AG09319 (cell line): ENCODE measurements at places on chromosomes 12 and 14.

DNA sequence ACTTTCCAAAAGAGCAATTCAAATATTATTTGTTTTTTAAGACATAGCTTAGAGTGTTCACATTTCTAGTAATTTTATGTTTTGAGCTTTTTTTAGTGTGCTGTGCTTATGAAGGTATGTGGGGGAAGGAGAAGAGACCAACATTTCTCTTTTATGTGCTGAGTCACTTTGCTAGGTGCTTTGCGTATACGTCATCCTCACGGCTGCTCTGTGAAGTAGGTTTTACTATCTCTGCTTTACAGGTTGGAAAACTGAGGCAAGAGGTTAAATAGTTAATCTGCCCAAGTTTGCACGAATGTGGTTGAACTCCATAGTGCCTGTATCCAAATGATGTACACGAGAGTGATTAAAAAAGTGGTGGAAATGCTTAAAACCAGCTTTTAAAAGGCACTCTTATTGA lies 75.9 kb downstream of the AEBP2 start:
- no peak for DNase-seq

DNA sequence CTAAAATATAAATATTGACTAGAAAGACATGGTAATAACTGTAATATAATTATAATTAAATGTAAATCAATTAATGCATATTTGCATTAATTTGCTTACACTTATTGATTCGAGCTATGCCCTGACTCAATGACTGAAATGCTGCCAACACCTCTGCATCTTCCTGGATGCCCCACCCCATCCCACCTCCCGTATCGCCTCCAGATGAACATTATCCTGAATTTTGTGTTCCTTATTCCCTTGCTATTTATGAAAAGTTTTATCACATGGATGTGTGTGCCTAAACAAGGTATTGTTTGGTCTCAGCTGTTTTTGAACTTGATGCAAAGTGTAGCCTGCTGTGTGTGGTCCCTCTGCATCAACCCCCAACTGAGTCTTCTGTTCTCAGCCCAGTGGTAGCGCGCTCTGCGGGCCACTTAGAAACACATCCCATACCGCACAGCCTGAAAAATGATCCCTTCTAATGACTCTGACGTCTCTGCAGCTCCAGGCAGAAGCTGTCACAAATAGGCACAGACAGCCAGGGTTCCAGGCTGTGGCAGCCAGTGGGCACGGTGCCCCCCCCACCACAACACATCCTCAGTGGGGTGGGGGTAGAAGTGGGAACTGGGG lies 96.5 kb downstream of the PRMT8 start:
- DNase-seq: no peak

DNA sequence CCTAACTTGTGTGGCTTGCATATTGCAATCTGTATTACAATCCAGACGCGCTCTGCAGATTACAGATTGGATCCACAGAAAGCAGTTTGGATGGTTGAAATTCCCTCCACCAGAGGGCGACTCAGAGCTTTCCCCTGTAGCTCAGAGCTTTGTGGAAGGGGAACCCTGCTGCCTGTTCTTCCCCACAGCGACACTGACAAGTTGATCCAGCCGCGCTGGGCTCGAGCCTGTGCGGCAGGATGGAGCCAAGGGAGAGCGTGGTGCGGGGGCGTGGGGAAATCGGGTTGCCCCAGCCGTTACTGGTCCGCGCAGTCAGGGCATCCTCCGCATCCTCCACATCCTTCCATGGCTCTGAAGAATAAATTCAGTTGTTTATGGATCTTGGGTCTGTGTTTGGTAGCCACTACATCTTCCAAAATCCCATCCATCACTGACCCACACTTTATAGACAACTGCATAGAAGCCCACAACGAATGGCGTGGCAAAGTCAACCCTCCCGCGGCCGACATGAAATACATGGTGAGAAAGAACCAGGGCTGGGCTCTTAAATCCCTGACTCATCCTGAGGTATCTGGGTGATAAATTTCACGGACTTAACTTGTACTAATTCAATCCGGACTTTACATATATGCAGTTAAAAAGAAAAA lies at the start of gene GLIPR1L1:
TSS of gene GLIPR1L1 (plus strand) at position 287 of the 647 bp plus-strand sequence. CDS start at position 346, 59 bp downstream.
- peak; percentile 73 for DNase-seq

DNA sequence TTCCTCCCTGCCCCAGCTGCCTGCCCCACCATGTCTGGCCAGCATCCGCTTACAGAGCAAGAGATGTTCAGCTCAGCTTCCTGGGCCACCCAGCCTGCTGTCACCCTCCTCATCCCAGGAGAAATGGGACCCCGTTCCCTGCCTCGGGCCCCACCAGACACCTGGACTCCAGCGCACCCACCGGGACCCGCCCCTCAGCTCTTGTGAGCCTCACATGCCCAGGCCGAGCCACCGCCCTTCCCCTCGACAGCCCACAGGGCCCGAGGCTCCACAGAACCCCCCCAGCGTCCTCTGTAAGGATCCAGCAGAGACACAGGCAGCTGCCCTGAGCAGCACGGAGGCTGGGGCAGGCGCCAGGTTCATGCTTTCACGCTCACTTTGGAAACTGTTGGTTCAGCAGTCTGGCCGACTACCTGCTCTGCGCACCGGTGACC lies 18.4 kb upstream of the C14orf180 start:
- DNase-seq: no peak

DNA sequence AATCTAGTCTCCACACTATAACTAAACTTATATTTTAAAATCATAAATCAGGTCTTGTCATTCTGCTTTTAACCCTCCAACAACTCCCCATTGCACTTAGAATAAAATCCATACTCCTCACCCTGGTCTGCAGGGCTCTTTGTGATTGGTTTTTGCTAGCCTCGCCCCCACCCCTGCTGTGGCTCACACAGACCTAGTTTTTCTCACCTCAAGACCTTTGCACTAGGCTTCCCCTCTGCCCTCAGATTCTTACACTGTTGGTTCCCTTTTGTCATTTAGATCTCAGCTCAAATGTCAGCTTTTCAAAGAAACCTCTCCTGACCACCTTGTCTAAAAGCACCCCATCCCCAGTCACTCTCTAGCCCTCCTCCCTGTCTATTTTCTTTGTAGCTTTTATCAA lies 10.7 kb upstream of the LHX5 start:
- DNase-seq: no peak

- DNase-seq: no peak
Observed at GRCh38 chr12:90939382-90939781, 15.6 kb downstream of the CCER1 start.

DNA sequence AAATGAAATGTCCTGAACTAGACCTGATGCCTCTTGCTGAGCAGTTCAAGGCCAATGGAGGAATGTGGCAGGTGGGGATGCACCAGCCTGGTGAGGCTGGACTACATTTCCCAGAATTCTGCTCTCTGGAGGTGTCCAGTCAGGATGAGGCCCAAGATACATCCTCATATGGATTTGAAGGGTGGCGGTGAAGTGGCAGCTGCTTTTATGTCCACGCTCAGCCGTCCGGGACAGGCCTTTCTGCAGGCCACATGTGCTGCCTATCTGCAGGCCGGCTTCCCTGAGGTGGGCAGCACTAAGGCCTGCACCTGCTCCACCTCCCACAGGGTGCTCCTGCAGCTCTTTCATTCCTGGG lies 230.2 kb downstream of the BCL11B start:
- no peak for DNase-seq

GRCh38 chr12:103020839-103021238 lies 63.4 kb downstream of the ASCL1 start:
- DNase-seq: no peak

- DNase-seq: no peak
Observed at GRCh38 chr12:132606466-132606865, 3.9 kb downstream of the LRCOL1 start.

DNA sequence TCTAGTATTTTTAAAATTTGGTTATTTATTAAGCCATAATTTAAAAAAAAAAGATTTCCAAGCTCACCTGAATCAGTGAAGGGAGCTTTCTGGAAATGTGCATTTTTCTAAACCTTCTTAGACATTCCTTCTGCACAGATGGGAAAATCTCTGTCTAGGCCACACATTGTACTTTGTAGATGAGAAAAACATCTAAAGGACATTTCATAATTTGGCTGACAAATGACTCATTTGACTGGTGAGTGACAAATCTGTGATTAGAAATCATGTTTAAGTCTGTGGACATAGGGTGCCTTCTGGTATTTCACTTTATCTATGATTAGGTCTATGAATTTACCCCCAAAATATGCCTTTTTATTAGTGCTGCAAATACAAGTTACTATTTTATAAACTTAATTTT lies 1044.9 kb upstream of the FLRT2 start:
- no peak for DNase-seq

DNA sequence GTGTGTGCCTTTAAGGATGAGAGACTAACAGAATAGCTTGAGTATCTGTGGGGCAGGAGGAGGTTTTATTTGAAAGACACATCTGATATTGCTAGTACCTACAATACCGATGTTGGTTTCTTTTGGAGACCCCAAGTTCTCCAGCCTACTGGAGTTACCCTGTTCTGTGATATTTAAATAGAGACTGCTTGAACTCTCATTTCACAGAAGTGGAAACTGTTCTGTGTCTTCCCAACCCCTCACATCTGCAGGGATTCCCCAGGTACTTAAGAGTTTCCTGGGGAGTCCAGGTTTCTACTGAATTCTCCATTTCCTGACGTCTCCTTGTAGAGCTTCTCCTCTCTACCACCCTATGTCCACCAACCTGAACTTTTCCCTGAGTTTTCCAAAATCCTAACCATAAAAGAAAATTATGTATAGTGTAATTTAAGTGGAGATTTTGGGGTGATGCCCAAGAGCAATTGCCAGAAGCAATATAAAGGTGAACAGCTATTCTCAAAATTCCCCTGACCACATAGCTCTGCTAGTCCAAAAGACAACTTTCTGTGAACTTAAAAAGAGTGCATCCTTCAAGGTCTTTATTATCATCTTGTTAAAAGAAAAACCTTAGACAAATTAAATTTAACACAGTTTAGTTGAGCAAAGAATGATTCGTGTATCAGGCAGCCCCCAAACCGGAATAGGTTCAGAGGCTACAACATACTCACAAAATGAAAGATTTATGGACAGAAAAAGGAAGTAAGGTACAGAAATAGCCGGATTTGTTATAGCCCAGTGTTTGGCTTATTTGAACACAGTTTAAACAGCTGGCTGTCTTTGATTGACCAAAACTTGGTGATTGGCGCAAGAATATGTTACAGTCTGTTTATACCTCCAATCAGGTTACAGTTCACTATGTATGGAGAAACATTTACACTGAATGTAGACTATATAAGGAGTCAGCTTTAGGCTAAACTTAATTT lies 373.4 kb downstream of the NUAK1 start:
- DNase-seq: no peak

DNA sequence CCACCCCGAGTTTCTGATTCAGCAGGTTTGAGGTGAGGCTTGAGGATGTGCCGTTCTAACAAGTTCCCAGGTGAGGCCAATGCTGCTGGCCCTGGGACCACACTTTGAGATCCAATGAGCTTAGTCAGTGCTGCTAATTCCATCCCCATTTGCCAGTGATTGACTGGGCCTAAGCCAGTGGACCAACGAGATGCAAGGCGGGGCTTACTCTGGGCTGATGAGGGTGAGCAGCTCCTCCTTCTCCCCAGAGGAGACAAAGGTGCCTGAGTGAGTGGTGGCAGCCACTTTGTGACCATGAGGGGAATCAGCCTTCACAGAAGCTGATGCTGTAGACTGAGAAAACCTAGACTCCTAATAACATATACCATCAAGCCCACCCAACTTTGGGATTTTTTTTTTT lies 23.1 kb upstream of the HNF1A start:
- no peak for DNase-seq

DNA sequence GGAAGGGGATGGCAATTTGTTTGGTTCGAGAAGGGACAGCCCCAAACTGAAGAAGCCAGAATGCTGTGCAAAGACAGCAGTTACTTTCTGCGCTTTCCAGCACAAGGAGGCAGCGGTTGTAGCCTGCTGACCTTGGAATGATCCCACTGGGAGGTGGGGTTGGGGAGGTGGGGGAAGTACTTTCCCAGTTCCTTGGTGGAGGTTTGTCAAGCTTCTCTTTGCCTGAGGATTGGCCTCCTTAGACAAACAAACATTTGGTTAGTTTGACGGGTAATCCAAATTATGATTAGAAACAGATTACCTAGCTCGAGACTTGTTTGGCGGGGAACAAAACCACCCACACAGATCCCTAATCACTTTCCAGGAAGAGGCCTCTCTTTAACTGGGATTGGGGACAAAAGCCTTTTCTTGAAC lies 79.1 kb upstream of the EGLN3 start:
- peak; percentile 84 for DNase-seq

GRCh38 chr14:84988357-84988756 lies 541.6 kb upstream of the FLRT2 start:
- DNase-seq: no peak

GRCh38 chr14:85565862-85566296 lies 35.9 kb downstream of the FLRT2 start:
- DNase-seq: no peak

DNA sequence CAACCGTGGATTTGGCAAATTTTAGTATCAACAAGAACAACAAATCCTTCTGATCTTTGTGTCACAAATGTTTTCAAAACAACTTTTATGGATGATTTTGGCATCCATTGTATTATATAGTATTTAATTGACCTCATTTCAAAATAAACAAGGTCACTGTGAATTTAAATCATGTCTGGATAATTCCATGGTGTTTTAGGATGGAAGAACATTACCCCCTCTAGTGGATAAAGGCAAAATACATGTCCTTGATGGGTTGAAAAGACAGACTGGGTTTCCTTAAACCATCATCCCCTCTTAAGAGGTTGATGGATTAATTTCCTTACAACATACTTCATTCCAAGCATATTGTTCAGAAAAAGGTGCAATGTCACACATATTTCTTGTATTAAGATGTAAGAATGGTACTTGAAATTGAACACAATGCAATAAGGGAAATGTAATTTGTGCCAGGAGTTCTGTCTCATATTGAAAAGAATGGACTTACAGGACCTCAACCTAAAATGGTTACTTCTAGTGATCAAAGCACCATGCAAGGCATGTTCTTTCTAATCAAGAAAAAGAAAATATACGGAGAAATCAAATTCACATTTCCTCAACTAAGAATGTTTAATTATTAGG lies 352.0 kb downstream of the BCAT1 start:
- DNase-seq: peak; percentile 3

DNA sequence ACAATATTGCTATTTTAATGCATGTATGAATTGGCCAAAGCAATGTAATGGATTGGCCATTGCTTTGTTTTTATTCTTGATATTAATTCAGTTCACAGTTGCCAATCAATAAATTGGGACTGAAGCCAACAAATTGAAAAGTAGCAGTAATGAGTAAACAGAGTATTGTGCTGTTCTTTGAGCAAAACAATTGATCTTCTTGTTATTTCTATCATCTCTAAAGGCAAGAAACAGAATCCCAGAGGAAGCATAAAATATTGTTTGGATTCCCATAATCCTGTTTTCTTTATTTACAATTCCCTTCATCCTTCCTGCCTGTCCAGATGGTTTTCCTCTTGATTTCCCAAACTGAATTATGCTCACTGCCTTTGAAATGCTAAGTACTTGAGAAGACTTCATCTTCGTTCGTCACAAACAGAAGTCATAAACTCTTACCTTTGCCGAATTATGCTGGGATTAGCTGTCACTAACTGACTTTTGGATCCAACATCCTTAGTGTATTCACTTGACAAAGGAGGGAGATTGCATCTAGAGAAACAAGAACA lies 85.9 kb downstream of the ST8SIA1 start:
- DNase-seq: no peak

- DNase-seq: no peak
Observed at GRCh38 chr12:65594409-65594808, 229.9 kb upstream of the HMGA2 start.
